ENCODE measurements at places on chromosomes 7 and 10. TPM values are rescaled to one million over a fixed set of nuclear protein-coding genes. Genes with fewer than 3 reads are reported as not detected.

Gene BICC1
- total RNA-seq: 91.3 TPM

Gene FXYD4
- total RNA-seq: not detected

Gene ADIRF
- not detected for total RNA-seq

Gene PUS7
- total RNA-seq: 24.0 TPM

Gene RBM20
- 7.7 TPM for total RNA-seq

Gene UPK3BL1
- 12.8 TPM for total RNA-seq

Gene EBF3
- total RNA-seq: not detected

Gene ABCF2
- 47.9 TPM for total RNA-seq

Gene ZNF485
- 4.9 TPM for total RNA-seq

Gene IFIT3
- total RNA-seq: 11.3 TPM

Gene C10orf62
- total RNA-seq: 0.41 TPM

Gene FAM180A
- 0.84 TPM for total RNA-seq

Gene PTER
- total RNA-seq: 20.6 TPM

Gene PNLIP
- not detected for total RNA-seq

Gene HHEX
- total RNA-seq: 0.64 TPM

Gene ADAP1
- not detected for total RNA-seq

Gene FAM13C
- total RNA-seq: not detected

Gene TRIP6
- 286 TPM for total RNA-seq

Gene OR6B1
- total RNA-seq: not detected

Gene UNCX
- total RNA-seq: not detected

Gene ARHGEF35
- 4.8 TPM for total RNA-seq

Gene TACR2
- total RNA-seq: not detected

Gene OR2A1
- total RNA-seq: not detected

Measured in Caki2 (cell line).